K562 (cell line): ENCODE measurements at places on chromosomes 16 and 17.

DNA sequence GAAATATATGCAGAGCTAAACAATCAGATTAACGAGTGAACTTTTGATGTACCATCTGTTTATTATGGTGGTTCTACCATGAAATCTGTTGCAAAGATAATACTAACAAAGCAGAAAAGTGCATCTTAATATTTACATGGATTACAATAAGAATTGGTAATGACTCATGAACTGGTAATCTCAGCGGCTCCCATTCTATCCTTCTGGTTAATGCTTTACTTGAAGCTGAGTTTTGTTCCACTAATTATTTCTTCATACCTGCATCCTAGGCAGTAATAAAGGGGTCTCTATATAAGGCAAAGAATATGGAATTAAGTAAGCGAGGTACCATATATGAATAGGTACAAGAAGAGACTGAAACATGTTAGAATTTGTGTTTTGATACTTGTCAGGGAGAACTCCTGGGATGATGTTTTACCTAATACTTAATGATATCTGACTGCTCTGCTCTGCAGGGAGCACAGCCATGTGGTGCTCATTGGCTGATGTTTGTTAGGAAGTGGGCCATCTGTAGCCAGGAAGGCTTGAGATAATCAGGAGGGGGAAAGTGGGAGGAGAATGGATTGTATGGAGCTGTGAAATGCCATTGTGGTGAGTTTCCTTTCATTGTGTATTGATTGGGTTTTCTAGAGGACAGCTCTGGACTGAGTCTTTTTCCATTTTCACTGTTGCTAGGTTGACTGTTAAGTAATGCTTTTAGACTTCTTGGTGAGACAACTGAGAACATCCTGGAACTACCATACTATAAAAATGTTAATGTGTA, 52.6 kb downstream of the MAP2K6 start:
- no peak for DNase-seq

DNA sequence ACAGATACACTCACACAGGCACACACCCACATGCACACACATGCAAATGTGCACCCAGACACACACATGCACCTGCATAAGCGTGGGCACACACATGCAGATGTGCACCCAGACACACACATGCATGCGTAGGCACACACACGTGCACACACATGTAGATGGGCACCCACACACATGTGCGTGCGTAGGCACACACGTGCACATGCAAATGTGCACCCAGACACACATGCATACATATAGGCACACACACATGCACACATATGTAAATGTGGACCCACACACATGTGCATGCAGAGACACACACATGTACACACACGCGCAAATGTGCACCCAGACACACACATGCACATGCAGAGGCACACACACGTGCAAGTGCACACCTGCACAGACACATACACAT, 60.3 kb downstream of the MRM1 start:
- DNase-seq = no peak

GRCh38 chr17:72661116-72661944, 431.2 kb downstream of the SLC39A11 start:
- DNase-seq = no peak

DNA sequence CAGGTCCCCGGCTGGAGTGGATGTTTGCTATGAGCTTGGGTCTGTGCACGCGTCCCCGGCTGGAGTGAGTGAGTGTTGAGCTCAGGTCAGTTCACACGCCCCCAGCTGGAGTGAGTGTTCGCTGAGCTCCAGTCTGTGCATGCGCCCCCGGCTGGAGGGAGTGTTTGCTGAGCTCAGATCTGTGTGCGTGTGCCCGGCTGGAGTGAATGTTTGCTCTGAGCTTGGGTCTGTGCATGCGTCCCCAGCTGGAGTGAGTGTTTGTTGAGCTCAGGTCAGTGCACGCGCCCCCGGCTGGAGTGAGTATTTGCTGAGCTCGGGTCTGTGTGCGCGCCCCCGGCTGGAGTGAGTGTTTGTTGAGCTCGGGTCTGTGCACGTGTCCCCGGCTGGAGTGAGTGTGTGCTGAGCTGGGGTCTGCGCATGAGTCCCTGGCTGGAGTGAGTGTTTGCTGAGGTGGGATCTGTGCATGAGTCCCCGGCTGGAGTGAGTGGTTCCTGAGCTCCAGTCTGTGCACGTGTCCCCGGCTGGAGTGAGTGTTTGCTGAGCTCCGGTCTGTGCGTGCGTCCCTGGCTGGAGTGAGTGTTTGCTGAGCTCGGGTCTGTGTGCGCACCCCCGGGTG, 284.2 kb downstream of the SNX29 start:
- peak; percentile 73 for DNase-seq

DNA sequence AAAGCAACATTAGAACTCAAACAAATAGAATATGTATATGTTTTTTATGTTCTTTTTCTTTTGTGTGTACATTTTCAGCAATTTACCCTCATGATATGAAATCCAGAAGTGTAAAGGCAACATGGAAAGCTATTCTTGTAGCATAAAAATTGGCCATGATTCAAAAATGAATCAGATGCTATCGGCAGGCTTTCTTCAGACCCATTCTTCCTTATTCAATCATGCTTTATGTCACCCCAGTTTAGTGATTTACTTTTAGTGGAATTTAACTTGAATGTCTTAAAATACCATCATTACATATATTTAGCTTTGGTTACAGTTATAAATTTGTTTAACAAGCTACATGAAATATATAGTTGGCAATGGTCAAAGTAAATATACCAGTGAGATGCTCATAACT, 21.4 kb upstream of the SMIM36 start:
- DNase-seq = no peak

GRCh38 chr17:2042933-2043332, 1.1 kb downstream of the OVCA2 start:
- DNase-seq = no peak

GRCh38 chr17:79991924-79992648, 43.6 kb downstream of the TBC1D16 start:
- no peak for DNase-seq

GRCh38 chr17:44557651-44558285, 484 bp downstream of the FZD2 start:
- DNase-seq = no peak

- no peak for DNase-seq
These were observed 483.1 kb downstream of the CDH11 start for GRCh38 chr16:64638766-64639165.

GRCh38 chr17:59825533-59826322, 67.0 kb downstream of the TUBD1 start:
- DNase-seq = no peak

DNA sequence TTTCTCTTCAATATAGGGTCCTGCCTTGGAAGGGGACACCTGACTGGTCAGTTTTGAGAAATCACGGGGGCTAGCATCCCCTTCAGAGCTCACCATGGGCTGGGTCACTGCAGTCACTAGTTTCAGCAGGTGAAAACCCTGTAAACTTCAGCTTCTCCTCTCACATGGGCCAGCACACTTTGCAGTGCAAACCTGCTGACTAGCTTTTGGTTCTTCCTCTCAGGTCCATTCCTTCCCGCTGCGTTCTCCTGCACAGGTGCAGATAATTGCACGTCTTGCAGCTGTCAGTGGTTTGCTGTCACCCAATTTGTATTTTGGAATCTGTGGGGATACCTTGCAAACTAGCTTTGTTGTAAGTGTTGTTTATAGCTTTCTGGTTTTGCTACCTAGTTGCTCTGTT, 95.1 kb downstream of the LYRM1 start:
- DNase-seq = no peak

DNA sequence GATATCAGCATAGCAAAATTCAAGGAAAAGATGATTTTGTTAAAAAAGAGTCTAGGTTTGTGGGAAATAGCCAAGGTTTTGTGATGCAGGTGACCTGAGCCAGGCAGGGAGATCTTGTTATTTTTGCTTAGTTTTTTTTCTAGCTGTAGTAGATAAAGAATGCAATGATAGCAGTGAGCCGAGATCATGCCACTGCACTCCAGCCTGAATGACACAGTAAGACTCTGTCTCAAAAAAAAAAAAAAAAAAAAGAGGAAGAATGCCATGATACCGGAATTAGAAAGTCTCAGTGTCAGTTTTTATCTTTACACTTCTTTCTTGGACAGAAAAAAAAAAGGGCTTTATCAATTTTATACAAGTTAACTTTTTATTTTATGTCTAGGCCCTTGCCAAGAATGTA, 27.5 kb downstream of the TMEM238L start:
- no peak for DNase-seq

DNA sequence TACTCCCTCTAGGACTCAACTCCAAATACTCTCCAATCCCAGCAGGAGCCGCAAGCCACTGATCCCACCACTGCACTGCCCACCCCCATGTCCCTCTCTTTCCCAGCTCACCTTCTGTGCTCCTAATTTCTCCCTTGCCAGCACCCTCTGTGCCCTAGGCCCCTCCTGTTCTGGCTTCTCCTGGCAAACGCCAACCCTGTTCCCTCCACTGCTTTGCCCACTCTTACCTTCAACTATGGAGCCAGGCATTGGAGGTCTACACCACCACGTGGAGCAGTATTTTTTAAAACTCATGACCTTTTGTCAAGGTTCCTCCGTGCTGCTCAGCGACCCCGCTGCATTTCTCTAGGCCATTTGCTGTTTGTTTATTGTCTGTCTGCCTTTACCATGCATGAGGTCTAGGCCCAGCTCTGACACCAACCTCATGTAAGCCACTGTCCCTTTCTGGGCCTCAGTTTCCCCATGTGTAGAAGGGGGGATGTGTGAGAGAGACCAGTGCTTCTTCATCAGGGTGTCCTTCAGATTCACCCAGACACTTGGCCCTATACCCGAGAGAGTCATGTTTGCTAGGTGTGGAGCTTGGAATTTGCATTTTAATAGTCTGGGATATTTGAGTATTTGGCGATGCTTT, 4.6 kb downstream of the CCDC102A start:
- DNase-seq = no peak

GRCh38 chr16:11203111-11203623, 52.8 kb downstream of the SOCS1 start:
- DNase-seq = no peak

GRCh38 chr17:21161498-21162393, 35.0 kb downstream of the DHRS7B start:
- no peak for DNase-seq

DNA sequence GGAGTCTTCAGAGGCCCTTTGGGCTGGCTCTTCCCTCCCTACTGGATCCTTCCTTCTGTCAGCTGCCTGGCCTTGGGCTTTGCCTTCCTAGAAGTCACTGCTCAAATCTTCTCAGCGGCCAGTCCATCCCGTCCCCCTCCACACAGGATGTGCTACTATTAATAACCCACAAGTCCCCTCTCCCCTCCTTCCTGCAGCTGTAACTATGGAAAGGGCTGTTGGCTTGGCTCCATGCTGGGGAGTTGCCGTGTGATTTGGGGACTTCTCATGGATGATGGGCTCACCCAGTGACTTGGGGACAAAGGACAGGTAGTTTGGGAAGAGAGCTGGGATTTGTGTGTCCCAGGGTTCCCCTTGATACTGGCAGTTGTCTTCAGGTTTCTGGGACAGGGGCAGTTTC, 19.4 kb downstream of the TMEM94 start:
- no peak for DNase-seq

DNA sequence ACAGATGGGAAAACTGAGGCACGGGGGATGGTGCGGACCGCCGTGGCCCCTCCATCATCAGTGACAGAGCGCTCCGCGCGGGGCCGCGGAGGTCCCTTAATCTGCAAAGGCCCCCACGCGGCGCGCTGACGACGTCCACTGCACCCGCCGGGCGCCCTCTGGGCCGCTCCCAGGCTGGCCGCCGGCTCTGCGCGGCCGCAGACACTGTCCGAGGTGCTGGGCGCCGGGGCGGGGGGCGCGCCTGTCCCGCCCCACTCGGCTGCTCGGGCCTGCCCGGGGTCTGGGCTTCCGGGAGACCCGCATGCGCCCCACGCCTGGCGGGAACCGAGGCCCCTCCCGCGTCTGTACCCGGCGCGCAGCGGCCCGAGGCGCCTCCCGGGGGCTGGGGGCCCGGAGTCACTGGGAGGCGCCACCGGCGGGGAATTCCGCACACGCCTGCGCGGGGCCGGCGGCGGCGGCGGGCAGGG, 550 bp upstream of the RNF213 start:
- DNase-seq = peak; percentile 95

- DNase-seq = no peak
These were observed 30.5 kb upstream of the PLCG2 start for GRCh38 chr16:81748476-81749198.

- DNase-seq = no peak
These were observed 83.9 kb upstream of the HSBP1 start for GRCh38 chr16:83723901-83724300.

DNA sequence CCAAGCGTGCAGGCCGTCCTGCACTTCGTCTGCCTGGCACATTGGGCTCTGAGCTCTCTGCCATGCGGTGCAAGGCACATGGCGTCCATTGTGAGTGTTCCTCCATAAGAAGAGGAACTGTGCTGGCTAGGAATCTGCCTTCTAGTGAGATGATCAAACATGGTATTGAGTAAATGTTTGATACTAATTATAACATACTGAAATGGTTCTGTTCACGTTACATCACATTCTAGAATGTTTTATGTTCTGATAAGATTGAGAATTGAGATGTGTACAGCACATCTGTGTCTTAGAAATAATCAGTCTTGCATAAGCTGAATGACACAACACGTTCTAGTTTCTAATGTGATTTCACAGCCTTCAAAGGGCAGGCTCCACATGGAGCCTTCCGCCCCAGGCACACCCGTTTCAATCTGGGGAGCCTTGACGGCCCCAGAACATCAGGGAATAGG, 42.9 kb downstream of the USP10 start:
- no peak for DNase-seq

DNA sequence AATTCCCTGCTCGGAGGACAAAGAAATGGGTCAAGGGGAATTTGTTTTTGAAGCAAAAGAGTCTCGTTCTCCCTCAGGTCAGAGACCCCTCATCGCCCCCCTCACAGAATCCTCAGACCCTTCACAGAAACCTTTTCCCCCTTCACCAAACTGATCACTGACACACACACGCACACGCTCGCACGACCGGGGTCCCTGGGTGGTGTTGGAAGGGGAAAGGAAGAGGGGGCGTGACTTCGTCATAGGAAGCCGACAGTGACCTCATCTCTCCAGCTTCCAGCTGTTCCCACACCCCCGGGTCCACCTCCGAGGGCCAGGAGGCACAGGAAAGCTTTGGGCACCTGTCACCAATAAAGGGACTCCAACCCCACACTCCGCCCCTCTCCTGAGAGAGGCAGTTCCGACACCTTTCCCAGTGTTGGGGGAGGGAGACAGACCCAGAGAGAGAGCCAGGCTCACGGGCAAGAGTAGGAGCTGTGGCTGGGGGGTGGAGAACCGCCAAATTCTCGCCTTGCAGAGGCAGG, 1.2 kb downstream of the ASGR1 start:
- peak; percentile 28 for DNase-seq

- DNase-seq = no peak
These were observed 5.0 kb downstream of the ENGASE start for GRCh38 chr17:79079421-79080200.

DNA sequence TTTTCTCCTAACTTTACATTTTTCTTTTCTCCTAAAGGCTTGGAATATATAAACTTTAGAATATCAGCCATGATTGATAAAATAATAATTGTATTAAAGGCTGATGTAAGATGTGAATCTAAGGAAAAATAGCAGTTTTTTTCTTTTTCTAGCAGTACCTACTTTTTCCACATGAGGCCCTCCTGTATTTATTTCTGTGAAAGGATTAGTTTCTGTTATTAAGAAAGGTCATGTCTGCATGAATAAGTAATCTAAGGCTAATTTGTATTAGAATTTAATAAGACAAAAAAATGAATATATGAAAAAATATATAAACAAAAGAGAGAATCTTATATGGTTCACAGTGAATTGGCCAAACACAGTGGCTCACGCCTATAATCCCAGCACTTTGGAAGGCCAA, 85.3 kb downstream of the STXBP4 start:
- DNase-seq = no peak

- no peak for DNase-seq
These were observed 1.6 kb upstream of the EFTUD2 start for GRCh38 chr17:44900894-44901293.
